ENCODE measurements at places on chromosomes 7 and 10. TPM values are rescaled to one million over a fixed set of nuclear protein-coding genes. Genes with fewer than 3 reads are reported as not detected.

GRCh38 chr10:30803058-30803457 lies 173.5 kb upstream of the LYZL2 start:
- DNase-seq = no peak

DNA sequence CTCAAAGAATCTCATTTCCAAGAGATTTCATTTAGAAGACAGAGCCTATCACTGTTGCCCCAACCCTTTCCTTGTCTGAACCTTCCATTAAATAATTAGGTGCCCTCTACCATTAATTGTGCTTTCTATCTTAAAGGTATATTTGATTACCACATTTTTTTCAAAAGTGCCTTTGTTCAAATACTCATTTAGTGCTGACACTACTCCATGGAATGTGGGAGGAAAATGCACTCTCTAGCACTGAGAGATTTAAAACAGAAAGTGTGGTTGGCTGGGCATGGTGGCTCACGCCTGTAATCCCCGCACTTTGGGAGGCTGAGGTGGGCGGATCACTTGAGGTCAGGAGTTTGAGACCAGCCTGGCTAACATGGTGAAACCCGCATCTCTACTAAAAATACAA lies 119.8 kb downstream of the CACNA2D1 start:
- DNase-seq = no peak

DNA sequence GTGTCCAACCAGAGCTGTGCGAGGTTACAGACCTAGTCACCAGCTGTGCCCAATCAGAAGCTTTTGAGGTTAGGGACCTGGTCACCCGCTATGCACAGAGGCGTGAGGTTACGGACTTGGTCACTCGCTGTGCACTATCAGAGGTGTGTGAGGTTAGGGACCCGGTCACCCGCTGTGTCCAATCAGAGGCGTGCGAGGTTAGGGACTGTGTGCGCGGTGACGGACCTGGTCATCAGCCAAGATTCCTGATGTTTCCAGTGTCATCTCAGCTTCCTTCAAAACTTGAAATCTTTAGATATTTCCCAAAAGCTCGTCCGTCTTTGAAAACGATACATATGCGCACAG lies 182.1 kb downstream of the DIP2C start:
- DNase-seq = no peak

GRCh38 chr7:4045975-4046374 lies 636.1 kb upstream of the FOXK1 start:
- no peak for DNase-seq

OPN1SW gene
- total RNA-seq = not detected

- DNase-seq = no peak
Observed at GRCh38 chr7:51727441-51727840, 410.8 kb upstream of the COBL start.

DNA sequence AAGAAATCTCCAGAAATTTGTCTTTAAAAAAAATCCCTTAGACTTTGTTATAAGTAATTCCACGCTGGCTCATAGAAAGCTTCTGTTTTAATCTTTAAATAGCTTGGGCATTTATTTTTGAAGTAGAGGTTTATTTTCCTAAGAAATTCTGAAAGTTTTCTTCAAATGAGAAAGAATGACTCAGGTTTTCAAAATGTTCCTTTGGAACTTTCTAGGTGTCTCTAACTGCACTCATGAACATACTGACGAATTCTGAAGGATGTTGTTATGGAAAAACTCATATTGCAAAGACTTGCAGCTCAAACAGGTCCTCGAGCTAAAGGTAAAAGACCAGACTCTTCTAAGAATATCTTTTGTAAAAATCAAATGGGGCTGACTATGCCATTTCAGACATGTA lies 10.7 kb downstream of the DGKI start:
- DNase-seq = no peak

- no peak for DNase-seq
Observed at GRCh38 chr7:123308254-123308951, 108.6 kb upstream of the SLC13A1 start.

GRCh38 chr7:80243425-80243824 lies 108.8 kb downstream of the GNAI1 start:
- DNase-seq = no peak

ZNF92 gene
- 12.2 TPM for total RNA-seq

DNA sequence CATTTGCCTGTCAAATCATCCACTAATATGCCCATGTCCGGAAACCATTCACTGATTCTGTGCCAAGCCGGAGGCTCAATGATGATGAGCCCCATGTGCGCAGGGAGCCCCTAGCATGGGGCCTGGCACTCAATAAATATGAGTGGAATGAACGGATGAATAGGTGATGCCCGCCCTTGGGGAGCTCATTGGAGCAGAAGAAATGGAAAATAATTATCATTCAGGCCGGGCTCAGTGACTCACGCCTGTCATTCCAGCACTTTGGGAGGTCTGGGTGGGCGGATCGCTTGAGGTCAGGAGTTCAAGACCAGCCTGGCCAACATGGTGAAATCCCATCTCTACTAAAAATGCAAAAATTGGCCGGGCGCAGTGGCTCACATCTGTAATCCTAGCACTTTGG lies 11.0 kb downstream of the RHBDD2 start:
- no peak for DNase-seq

DNA sequence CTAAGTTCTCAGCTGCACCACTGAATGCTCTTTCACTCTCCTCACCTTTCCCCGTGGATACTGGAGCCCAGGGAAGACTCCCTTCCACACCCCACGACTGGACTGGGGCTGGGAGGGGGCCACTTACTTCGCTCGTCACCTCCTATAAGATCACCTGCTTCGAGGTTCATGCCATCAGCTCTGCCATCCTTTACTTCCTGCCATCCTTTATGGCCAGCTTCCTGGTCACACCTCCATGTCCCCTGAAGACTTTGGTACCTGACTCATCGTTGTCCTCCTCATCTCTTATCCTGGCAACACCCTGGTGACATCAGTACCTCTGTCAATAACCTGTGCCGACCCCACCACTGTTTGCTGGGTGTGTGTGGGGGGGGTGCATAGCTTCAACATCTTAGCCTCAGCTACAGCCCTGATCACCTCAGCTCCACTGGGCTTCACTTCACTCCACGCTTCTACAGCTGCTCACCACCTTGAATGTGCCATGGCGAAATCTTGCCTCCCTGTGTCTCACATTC lies 8.7 kb upstream of the VDAC2 start:
- DNase-seq = no peak

DNA sequence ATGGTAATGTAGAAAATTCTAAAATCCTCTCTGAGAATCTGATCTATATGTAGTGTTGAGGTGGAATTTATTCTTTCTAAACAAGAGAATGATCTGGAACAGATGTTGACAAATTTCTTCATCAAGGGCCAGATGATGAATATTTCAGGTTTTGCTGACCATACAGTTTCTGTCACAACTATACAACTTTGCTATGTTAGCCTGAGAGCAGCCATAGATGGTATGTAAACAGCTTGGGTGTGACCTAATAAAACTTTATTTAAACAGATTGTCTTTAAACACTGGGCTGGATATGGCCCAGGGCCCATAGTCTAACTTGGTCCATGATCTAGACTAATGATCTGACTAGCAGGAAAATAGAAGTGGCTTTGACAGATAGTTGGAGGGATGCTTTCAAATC lies 213.6 kb upstream of the CELF2 start:
- DNase-seq = no peak

DNA sequence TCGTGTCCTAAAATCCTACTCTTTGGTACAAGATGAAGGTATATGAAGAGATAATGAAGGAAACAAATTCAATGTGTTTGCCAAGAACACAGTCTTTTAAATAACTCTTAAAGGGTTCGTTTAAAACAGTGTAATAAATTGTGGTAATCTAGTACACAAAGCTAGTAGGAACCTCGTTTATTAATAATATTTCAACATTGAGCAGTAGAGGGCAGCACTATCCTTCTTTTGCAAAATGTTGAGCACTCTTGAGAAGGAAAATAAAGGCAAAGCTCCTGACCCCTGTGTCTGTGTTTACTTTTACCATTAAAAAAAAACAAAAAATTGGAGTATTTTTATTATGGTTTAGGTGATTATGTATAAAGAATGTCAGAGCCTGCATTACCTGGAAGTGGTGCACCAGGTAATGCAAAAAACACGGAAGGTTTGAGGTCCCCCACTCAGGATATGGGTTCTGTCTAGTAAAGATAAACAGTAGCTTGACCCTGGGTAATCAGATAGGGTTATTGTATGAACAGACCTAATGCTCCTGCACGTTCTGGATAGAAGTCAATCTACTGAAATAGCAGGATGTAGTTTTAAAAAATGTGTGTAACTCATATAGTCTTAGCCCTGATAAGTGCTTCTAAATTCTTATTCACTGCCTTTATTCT lies 5.7 kb upstream of the GOT1 start:
- DNase-seq = peak; percentile 58

- no peak for DNase-seq
Observed at GRCh38 chr7:86951895-86952294, 107.6 kb downstream of the ELAPOR2 start.

- no peak for DNase-seq
Observed at GRCh38 chr10:127441350-127442219, 107.5 kb upstream of the NPS start.

PRKCQ gene
- total RNA-seq = 0.22 TPM

DNA sequence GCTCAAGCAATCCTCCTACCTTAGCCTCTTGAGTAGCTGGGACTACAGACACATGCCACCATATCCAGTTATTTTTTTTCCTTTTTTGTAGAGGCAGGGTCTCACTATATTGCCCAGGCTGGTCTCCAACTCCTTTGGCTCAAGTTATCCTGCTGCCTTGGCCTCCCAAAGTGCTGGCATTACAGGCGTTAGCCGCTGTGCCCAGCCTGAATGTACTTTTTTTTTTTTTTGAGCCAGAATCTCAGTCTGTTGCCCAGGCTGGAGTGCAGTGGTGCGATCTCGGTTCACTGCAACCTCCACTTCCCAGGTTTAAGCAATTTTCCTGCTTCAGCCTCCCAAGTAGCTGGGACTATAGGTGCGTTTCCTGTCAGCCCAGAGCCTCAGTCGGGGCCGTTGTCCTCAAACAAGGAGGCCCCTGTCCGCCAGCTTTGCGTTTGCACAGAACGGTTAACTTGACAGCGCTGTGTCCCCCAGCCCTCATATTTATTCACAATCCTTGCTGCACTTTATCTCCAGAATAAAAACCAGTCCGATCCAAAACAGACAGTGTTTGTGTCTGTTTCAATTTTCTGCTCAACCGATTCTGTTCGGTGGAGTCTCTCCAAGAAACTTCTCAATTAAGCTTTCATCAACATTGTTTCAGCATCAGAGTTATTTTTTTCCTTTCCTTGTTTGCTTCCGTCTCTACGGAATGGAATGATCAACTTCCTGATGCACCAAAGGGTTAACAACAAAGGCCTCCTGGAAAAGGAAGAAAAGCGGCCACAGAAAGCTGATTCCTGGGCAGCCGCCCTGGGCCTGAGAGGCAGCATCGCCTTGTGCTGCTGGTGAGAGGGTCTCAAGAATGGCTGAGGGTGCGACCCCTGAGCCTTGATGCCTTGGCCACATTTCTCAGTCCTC lies 64.5 kb downstream of the PDIA4 start:
- DNase-seq = no peak

- DNase-seq = no peak
Observed at GRCh38 chr7:42980514-42980913, 48.3 kb downstream of the MRPL32 start.

MMP21 gene
- not detected for total RNA-seq

UNCX gene
- not detected for total RNA-seq

- no peak for DNase-seq
Observed at GRCh38 chr7:115106316-115106715, 184.4 kb downstream of the MDFIC start.

UBE2H gene
- total RNA-seq = 55.0 TPM

BICC1 gene
- 0.49 TPM for total RNA-seq

DNA sequence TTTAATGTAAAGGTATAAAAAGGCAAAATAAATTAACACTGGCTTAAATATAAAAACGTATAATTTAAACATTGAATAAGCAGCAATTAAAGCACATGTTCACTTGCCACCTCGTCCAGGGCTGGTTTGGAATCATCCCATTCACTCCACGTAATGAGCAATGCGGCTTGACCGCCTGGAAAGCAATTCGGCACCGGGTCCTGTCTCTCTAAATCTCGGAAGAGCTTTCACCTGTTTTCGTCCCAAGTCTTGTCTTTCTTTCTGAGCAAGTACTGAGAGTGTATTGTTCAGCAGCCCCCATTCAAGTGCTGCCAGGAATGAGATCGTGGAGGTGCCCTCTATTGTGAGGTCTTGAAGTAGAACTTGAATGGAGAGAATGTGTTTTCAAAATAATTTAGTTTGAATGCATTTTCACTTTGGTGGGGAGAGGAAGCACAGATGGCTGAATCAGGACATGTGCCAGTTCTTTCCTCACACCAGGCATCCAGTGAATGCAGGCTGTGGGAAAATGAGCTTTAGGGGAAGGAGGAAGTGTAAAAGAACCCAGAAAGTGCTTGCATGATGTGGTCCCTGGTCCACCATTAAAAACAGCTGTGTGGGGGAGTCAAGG lies 515.2 kb downstream of the REEP3 start:
- DNase-seq = no peak

VWDE gene
- 3.1 TPM for total RNA-seq

DNA sequence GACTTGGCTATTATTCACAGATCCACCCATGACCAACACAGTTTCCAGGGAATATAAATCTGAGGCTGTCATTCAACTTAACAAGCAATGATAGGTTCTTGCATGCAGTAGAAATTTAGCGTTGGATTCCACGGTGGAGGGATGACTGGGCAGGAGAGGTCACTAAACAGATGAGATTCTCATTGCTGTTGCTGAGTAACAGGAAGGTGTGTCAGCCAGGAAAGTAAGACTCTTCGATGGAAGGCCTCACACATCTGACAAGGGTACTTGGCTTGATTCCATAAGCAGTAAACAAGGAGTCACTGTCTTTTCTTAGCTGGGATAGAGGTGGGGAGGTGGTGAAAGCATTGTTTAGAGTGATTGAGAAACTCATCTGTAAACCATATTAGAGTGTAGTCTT lies 1152.0 kb downstream of the SORCS3 start:
- DNase-seq = no peak

DNA sequence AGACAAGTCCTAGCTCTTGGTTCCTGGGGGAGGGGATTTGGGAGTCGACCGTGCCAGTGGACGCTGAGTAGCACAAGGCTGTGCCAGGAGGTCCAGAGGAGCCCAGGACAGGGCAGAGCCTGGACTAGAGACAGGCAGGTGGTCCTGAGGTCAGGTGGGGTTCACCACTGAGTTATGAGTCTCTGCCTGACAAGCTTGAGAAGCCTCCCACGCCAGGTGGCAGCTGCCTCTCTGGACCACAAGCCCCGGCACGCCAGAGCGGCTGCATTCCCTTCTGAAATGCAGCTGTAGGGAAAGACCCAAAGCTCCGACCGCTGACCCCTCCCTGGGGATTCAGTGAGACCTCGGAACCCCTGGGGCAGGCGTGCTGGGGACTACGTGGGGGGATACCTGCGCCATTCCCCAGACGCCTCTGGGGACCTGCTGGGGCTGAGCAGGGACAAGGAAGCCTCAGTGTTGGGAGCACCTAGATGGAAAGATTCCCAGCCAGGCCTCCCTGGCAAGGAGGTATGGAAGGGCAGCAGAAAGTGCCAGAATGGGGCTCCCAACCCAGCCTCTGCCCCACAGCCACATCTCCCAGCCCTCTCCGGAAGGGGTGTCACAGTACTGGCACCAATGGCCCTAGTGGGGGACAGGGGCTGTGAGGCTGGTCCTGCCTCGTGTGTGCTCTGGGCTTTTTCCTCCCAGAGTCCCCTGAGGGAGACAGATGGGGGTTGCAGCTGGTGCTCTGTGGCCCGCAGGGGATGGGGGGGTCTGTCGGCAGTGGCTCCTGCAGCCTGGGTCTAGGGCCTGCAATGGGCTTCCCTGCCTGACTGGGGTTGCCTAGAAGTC lies 29.0 kb downstream of the PDGFA start:
- DNase-seq = no peak

PPP1R9A gene
- total RNA-seq = 3.6 TPM

- DNase-seq = no peak
Observed at GRCh38 chr7:22445140-22445743, 54.7 kb downstream of the STEAP1B start.

- DNase-seq = no peak
Observed at GRCh38 chr10:89954787-89955566, 253.6 kb downstream of the KIF20B start.

MICALL2 gene
- total RNA-seq = 3.7 TPM
